ENCODE measurements at places on chromosomes 6 and 20.

DNA sequence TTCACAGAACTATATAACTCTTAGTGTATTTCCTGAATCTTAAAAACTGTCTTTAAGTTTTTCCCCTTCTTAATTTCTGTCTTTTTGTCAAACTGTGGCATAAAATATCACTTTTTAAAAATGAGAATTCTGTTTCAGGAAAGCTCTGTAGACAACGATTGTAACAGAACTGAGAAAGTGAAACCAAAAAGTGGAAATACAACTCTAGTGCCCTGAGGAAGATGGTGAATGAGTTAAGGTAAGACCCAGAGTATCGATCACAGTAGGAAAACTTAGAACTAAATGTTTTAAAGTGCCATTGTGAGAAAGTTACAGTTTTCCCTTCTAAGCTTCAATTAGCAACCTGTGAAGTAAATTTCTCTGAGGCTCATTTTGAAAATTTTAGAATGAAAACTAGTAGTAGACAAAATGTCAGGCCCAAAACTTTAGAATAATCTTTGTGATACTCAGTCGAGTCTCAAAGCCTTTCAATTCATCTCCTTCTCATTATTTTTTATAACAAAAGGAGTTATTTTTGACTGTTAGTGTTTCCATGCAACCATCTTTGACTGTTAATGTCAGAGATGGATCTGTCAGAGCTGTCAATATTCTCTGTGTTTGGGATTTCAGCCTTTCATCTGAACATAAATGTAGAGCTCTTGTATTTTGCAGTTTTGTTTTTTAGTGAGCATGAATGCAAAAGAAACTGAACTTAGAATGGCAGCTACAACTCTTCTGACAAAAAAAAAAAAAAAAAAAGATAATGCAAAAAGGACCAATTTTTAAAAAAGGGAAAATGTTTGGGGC, 19.0 kb upstream of the TRDN start:
- DNase-seq: no peak

GRCh38 chr6:16292432-16292831, 54.0 kb downstream of the GMPR start:
- DNase-seq: no peak

DNA sequence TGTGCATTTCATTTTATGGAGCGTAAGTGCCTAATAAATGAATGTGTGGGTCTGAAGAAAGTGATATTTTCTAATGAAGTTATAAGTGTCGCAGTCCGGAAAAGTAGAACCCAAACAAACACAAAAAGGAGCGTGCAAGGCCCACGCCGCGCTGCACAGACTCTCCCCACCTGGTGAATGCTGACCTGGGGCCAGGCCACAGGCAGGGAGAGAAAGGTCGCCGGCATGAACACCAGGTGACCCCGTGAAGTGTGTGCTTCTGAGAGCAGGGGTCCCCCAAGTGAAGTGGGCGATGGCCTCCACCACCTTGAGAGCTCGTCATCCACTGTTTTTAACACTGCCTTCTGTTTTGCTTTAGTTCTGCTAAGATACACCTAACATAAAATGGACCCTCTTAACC, 114.8 kb downstream of the MYLK4 start:
- DNase-seq: no peak

DNA sequence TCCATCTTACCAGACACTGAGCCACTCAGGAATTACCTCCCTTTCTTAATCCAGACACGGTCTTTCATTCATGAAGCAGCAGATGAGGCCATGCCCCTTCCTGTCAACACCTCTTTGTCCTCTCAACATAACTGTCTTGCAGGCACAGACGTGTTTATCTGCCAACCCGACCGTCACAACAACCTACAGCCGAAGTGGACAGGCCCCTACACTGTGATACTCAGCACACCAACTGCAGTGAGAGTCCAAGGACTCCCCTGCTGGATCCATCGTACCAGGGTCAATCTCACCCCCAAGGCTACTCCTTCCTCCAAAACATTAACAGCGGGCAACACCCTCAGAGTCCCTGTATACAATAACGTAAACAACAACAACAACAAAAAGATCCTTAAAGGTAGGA, 30.6 kb upstream of the ULBP3 start:
- no peak for DNase-seq

- no peak for DNase-seq
Measured at GRCh38 chr6:125639466-125640020, 109.9 kb upstream of the HEY2 start.

DNA sequence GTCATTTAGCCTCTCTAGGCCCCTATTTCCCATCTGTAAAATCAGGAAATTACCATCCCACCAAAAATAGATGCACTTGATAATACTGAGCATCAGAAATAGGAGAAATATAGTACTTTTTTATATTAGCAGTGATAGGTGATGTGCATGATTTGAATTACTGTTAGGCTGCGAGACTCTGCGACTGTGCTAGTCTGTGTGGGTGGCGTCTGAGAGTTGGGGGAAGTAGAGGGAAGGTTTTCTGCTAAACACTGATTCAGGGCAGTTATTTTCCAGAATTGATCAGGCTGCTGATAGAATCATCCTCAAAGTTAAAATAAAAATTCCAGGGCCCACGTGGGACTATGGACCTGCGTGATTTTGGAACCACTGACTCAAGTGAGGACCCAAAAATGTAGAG, 60.4 kb upstream of the ARMH2 start:
- no peak for DNase-seq

DNA sequence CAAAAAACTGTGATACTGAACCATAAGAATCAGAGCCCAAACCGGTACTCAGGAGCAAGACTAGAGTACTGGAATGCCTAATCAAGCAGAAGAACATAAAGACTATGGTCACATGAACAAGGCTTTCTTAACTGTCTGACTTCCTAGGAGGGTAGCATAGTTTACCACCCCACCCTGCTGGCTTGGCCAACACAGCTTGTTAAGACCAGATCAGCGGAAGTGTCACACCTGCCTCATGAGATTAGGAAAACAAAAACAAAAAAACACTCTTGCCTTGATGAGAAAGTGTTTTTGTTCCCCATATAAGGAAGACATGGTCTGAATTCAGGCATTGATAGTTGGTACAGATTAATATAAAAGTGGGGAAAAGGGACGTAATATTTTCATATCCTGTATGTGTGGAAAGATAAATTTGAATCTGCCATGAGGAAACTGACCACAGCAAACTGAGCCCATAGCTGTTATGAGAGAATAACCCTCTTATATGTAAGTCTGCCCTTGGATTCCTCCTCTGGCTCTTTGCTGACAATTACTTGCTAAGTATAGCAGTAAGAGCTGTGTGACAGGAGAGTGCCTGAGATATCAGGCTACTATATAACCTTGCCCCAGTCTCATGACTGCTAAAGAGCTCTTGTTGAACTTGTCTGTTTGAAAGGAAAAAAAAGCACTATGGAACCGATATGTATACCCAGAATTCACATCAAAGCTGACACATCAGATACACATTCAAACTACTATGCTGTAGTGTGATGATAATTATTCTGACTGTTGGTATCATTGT, 197.1 kb downstream of the EPHA7 start:
- no peak for DNase-seq

GRCh38 chr6:149153100-149153499, 164.4 kb upstream of the TAB2 start:
- no peak for DNase-seq

DNA sequence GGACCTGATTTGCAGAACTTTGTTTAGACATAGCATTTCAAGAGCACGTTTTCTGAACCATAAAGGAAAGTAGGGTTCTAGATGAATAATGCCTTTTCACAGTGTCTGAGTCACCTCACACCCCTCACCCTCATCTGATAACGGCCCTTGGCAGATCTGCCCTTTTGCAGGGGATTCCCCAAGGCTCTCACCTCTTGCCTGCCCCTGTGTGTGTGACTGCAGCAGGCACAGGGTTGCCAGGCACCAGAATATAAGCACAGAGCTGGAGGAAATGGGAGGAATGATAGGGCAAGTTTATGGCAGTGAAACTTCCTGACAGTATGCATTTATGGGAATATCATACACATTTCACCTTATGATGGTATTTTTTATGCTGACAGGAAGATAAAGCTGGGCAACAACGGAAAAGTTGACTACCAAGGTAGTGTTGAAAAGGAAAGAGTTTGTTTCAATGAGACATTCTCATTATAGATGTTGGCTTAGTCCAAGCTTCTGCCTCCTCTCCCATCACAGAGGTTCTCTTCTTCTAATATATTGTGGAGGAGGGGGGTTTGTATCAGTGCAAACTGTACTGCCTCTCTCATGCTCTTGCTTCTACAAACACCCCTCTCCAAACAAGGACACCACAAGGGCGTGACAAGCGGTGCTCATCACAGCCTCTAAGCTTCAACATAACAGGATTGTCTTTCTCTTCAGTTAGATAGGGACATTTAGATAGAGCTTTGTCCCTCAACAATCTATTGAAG, 101.5 kb upstream of the BACH2 start:
- no peak for DNase-seq

GRCh38 chr6:3165631-3166534, 8.5 kb upstream of the TUBB2A start:
- DNase-seq: no peak

DNA sequence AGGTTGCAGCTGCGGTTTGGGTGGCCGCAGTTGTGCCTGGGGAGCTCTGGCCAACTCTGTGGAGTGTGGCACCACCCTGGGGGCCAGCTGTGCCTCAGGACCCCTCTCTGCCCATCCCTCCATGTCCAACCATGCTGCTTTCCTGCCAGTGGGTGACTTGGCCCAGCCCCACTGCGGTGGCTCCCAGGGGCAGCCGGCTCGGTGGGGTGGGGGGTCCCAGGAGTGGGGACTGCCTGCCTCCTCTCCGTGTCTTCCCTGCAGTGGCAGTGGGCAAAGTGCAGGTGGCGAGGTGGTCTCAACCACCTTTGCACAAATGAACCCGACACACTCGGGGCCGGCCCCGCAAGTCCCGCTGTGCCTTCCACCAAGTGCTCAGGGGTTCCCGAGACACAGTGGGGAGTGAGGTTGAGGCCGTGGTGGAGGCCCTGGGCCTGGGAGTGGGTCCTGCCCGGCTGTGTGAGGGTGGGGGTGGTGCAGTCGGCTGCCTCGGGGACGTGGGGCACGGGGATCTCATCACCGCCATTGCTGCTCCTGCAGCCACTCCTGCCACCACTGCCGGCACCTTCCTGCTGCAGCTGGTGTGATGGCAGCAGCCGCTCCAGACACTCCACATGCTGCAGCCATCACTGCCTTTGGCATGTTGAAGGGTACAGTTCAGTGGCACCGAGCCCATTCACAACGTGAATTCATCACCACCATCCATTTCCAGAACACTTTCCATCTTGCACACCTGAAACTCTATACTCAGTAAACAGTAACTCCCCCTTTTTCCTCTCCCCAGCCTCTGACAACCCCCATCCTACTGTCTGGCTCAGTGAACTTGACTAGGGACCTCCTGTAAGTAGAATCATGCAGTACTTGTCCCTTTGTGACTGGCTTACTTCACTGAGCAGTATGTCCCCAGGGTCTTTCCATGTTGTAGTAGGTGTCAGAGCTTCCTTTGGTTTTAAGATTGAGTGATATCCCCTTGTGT, 10.7 kb upstream of the SLCO4A1 start:
- DNase-seq: no peak

- no peak for DNase-seq
Measured at GRCh38 chr6:57198926-57199636, 23.0 kb downstream of the RAB23 start.

DNA sequence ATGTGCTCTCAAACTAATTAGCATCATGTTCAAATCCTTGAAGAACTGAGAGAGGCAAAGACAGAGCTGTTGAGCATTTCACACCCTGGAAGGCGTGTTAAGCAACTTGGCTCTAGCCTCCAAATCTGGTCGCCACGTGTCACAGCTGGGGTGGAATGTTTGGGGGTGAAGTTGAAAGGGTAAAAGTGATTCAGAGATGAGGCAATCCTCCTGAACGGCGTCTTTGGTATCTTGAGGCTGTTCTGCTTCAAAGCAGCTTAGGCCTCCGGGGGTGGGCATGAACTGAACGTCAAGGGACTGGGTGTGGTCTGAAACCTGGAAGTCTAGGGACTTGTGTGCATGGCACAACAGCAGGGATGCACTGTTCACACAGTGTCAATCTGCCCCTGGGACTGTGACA, 62.3 kb downstream of the TRAM2 start:
- DNase-seq: peak; percentile 38

- no peak for DNase-seq
Measured at GRCh38 chr20:57251344-57251743, 15.1 kb downstream of the BMP7 start.

DNA sequence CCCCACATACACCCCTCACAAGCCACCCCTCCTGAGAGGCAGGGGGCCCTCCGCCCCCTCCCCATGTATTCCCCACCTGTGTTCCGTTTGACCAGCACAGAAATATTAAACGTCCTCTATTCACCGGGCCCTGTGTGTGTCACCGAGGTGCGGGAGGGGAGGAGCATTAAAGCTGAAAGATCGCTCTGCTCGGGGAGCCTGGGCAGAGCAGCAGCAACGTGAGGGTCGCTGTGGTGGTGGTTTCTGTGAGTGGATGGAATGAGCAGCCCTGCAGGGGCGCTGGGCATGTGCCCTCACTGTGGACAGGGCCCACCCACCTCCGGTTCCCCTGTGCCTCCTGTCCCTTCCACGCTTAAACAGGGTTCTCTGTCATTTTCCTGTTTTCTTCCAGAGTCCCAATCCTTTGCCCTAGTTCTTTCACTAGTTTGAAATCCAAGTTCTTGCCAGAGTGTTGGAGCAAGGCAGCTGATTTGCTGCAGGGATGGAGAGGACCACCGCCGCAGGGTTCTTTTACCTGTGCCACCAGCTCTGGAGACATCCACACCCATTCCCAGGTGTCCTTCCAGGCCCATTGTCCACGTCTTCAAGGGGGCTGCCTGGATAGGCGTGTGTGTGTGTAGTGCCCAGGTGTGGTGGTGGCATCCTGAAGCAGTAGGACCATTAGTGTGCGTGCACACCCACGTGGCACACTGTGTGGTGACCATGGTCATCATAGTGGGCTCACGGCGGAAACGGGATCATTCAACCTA, 37.6 kb upstream of the MDFI start:
- no peak for DNase-seq

- no peak for DNase-seq
Measured at GRCh38 chr6:44508646-44509045, 121.1 kb downstream of the CDC5L start.

- DNase-seq: no peak
Measured at GRCh38 chr6:33633084-33633461, 12.0 kb downstream of the ITPR3 start.

- no peak for DNase-seq
Measured at GRCh38 chr20:18259730-18260129, 28.6 kb upstream of the ZNF133 start.

GRCh38 chr6:148524471-148524882, 181.8 kb downstream of the SASH1 start:
- DNase-seq: no peak

DNA sequence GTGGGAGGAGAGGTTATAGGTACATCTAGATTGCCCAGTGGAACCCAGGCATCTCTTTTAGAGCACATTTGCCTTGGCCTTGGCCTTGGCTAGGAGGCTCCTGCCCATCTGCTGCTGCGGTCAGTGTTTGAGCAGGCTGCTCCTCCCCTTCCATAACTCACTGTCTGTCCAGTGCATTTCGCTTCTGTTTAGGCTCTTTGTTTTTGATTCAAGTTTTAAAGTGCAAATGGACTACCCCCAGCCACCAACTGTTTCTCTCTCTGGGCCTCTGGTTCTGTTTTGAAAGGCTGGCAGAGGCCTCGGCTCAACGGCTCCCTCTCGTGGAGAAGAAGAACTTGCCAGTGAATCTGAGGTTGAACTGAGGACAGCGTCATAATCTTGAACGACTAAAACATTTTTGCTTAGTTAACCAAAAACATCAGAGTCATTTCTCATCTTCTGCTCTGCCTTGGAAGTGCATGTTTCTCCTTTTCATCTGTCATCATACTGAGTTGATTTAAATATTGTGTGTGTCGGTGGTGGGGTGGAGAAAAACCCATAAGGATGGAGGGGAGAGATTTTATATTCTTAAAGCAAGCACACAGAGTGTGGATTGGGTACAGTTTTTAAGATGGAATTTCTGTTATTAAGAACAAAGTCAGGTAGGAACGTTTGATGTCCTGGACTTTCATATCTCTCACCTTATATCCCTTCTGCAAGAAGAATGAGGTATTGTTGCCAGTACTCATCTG, 171.4 kb downstream of the DTNBP1 start:
- DNase-seq: peak; percentile 73

Measured in left ventricle myocardium inferior (tissue), 1 donor.